ENCODE measurements at places on chromosomes 2 and 18.

DNA sequence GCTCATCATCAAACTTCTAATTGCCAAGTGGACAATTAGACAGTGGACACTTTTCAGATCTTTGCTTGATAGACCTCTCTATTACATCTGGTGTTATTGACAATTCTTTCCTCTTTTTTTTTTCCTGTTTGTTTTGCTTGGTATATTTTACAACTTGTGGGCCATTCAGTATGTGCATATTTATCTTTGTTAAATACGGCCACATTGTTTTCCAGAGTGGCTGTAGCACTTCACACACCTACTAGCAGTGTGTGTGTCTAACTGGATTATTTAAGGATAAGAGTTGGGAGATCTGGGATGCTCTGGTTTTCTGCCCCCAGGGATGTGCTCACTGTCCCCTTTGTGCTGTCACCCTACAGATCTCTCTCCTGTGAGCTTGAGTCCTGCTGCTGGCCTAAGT lies 4.1 kb upstream of the SLC4A5 start:
- no peak for DNase-seq

DNA sequence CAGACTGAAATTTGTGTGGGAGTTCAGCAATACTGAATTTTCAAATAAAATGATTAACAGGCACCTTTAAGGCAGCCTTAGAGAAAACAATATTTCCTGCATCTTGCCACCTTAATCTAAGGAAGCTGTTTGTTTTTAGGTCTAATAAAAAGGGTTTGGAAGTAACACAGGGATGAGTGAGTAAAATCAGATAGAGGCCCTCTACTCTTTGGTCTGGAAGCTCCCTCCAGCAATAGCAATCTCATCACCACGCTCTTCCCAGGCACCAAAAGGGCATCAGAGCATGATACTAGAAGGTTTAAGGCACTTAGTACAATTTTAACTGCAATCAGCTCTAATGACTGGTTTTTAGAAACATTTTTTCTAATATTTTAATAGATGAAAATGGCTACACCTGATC lies 155.6 kb downstream of the VWC2L start:
- no peak for DNase-seq

- DNase-seq = no peak
These were observed 4.2 kb downstream of the MAB21L4 start for GRCh38 chr2:240891492-240892340.

DNA sequence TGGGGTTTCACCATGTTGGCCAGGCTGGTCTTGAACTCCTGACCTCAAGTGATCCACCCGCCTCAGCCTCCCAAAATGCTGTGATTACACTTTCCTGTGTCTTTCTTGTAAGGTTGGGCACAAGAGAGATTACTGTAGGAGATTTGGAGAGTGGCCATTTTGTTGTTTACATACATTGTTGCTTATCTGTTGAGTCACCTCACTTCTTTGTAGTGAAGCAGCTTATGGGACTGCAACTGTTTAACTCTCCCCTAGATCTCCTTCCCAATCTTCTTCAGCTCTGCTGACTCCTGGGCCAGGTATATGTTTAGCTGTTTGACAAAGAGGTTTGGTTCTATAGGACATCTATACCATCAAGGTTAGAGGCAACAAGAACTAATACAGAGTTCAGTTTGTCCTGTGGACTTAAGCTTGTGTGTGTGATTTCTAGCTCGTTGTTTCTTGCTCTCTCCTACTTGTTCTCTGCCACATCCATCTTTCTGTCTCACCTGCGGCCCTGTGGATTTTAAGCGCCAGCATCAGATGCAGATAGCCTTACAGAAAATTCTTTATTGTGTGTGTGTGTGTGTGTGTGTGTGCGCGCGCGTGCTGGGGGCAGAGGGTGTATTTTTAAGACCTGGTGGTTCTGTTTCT lies 95.4 kb downstream of the HAUS1 start:
- no peak for DNase-seq

DNA sequence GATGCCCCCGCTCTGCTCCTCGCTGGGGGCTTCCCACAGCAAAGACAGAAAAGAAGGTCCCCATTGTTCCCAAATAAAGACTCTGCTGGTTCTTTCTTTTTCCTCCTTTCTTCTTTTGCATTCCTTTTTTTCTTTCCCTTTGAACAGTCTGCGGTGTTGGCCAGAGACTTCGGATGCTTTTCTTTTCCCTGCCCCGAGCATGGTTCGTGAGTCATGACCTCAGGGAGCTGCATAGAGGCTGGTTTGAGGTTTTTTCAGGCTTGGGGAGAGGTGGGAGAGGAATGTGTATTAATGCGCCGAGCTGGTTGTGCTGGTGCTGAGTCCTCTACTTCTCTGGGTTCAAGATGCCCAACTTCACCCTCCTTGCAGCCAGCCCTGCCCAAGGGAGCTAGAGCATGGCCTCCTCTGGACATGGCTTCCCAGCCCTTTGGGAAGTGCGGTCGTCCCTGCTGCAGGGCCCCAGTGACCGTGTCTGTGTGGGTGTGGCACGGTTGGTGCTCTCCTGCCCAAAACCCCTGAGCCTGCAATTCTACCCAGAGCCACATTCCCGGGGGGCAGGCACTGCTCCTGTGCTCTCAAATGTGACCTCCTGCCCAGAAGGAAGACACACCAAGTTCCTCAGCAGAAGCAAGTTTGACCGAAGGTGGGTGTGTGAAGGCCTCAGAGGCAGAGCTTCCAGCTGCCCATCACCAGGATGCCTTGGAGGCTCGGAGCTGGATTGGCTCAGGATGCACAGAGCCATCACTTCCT lies 9.0 kb upstream of the ARHGEF4 start:
- DNase-seq = no peak

- DNase-seq = no peak
These were observed 53.6 kb downstream of the ASXL2 start for GRCh38 chr2:25824718-25825117.

DNA sequence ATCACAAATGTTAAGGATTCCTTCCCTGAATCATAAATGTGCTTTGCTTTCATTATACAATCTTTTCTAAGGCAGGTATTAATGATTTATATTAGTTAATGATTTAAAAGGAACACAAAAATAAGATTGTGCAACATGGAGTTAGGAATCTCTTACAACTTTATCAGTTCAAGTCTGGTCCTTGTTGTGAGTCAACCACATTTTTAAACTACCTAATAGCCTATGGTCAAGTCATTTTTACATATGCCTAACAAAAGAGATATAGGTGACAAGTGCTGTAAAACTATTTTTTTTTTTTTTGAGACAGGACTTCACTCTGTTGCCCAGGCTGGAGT lies 8.2 kb upstream of the INPP1 start:
- no peak for DNase-seq

DNA sequence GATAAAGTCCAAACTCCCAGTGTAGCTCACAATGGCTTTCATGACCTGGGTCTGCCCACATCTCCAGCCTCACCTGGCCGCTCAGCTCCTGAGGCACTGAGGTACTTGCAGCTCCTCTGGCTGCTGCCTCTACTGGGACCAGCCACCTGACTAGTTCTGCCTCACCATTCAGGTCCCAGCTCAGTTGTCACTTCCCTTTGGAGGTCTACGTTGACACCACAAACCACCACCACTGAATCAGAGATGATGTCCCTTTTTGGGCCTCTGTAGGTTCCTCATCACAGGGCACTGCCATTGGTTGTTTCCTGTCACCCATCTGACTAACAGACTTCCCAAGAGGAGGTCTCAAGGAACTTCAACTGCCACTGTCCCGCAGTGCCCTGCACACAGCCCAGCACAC lies 21.2 kb downstream of the SPP2 start:
- DNase-seq = no peak

- no peak for DNase-seq
These were observed 170.3 kb downstream of the MAIP1 start for GRCh38 chr2:200125444-200126284.

DNA sequence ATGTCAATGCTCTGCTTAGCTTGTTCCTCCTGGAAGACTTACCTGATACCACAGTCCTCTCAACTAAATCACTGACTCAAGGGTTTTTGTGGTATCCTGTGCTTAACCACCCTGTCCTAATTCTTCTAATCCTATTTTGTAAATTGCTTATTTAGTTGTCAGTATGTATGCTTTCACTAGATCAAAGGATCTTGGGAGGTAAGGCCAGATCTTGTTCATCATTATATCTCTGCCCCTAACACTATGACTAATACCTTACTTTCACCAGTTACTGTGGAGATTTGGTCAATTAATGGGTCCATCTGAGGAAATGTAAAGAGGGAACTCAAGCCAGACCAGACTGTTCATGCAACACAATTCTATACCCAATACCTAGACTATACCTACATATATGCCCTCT lies 203.2 kb downstream of the GULP1 start:
- DNase-seq = no peak

DNA sequence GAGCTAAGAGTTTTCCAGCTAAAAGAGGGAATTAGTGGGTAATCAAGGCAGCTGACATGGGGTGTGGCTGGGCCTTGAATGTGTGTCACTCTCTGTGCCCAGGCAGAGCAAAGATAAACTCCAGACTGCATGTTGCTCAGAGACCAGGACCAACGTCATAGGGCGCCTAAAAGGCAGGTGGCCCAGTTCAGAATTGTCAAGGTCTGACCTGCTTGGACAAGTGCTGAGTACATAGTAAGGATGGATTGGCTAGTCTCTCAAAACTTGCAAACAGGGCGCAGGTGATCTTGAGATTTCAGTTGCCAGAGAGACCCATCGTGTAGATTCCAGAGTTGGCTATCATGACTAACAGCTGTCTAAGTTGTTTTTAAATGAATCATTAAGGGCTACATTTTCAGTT lies 19.0 kb downstream of the CLUL1 start:
- no peak for DNase-seq

DNA sequence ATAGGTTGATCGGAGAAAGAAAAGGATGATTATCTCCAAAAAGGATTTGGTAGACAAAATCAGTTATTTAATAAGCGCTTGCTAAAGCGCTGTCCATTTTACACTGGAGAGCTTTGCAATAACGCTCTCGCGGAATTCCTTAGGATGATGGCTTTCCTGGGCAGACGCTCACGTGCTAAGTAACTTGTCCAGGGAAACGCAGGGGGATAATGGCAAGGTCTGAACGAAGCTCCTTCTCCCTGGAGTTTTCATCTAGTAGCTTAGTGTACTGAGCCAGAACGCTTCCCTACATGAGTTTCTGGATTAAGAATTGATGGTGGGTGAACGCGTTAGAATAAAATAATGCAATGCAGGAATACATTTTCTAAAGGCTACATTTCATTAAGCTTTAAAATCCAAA lies 739.5 kb upstream of the SALL3 start:
- no peak for DNase-seq

GRCh38 chr2:28360718-28361293 lies 31.9 kb upstream of the FOSL2 start:
- DNase-seq = no peak

DNA sequence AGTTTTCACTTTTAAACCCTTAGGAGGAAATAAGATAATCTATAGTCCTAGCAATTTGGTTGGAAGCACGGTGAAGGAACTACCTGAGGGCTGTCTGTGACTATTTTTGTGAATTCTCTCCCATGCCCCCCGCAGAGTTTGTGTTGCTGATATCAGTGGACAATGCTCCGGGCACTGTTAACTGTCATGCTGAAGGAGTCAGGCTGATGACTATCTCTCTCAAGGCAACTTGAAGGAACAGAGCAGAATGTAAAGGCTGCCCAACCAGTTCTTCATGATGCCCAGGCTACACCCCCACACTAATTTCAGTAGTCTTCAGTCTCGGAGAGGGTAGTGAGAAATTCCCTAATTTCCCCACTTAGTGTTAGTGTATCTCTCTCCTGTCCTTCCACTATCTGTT lies 21.6 kb upstream of the RAB6C start:
- no peak for DNase-seq

GRCh38 chr2:148451046-148451445 lies 193.5 kb upstream of the EPC2 start:
- DNase-seq = no peak

DNA sequence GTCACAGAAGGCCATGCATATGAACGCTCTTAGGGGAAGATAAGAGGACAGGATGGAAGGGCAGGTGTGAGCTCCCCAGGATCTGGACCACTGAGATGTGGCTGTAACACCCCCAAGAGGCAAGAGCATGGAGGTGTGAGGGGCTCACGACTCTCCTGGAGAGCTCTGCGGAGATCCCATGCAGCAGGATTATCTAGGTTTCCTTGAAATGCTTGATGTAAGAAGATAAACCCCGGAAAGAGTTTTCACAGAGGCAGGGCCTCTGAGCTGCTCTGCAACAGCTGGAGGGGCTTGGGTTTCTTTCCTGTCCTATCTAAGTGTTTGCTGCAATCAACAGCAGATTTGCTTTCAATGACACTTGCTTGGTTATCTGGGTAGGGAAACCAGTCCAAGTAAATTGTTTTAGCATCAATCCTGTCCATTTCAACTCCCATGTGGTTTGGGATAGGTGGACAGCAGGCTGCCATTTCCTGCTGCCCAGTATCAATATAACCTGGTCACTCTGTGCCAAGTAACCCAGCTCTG lies 138.9 kb downstream of the SMAD2 start:
- no peak for DNase-seq

- DNase-seq = peak; percentile 94
These were observed 9.8 kb upstream of the ZNF397 start for GRCh38 chr18:35231052-35231451.

DNA sequence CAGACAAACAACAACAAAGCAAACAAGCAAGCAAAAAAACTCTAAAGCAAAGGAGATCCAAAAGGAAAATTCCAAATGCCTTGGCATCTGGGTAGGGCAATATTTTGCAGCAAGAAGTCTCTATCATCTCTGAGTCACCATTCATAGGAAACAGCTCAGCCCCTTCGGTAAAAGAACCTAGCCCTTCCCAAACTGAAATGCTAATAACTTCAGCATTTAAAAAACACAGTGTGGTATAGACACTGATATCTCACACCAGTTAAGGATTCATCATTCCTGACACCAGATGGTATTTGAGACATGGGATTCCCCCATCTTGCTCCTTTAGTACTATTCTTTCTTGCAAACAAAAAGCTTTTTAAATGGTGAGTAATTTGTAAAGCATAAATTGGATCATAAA lies 491.8 kb downstream of the TXNL1 start:
- no peak for DNase-seq

- DNase-seq = no peak
These were observed 68.8 kb downstream of the LDLRAD4 start for GRCh38 chr18:13287372-13287771.

- peak; percentile 13 for DNase-seq
These were observed 4.1 kb downstream of the HS6ST1 start for GRCh38 chr2:128314348-128315121.

GRCh38 chr2:95115418-95115817 lies 6.2 kb downstream of the MRPS5 start:
- DNase-seq = peak; percentile 87
